ENCODE measurements at places on chromosomes 11 and 22.

DNA sequence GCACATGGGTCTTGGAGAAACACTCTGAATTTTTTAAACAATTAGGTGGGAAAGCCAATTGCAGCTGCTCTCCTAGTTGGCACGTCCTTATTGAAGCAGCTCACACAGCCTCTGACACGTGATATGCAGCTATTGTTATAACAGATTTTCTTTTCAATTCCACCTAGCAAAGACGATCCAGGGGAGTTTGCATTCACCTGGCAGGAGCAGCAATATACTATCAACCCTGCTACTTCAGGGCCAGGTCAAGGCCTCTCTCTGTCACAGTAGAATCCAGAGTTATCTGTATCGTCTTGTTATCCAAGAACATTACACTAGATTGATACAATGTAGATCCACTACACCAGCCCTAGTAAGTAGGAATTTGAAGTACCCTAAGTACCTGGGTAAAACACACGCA lies 8.3 kb downstream of the KRTAP5-11 start:
- DNase-seq: no peak

- DNase-seq: no peak
Measured at GRCh38 chr22:40606306-40606705, 30.2 kb downstream of the MRTFA start.

- no peak for DNase-seq
Measured at GRCh38 chr22:31211482-31211861, 626 bp upstream of the LIMK2 start.

GRCh38 chr11:107799218-107799859 lies 59.2 kb downstream of the SLC35F2 start:
- DNase-seq: peak; percentile 5

GRCh38 chr11:24886880-24887619 lies 390.2 kb downstream of the LUZP2 start:
- DNase-seq: no peak

GRCh38 chr11:134498326-134499139 lies 86.5 kb upstream of the B3GAT1 start:
- no peak for DNase-seq

- no peak for DNase-seq
Measured at GRCh38 chr11:61147271-61147670, 14.0 kb downstream of the VPS37C start.

DNA sequence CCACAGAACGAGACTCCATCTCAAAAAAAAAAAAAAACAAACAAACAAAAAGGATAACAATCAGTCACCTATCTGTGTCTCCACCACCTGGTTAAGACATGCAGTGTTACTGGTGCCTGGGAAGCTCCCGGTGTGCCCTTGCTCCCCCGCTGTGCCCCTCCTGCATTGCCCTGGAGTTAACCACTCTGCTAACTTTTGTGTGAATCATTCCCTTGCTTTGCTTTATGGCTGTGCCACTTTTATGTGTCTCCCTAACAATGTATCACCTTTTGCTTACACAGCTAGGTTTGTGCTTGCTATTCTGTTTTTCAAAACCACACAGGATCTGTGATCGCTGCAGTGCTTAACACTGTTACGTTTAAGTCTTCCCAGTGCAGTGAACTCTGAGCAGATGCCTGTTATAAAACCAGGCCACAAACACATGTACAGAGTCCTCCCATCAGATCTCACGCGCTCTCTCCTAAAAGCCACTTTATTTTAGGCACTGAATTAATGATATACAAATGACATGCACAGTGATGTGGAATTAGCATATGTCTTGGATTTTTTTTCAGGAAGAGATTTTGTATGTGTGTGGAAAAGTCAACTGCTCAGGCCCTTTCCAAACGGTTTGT lies 69.9 kb downstream of the BUD13 start:
- no peak for DNase-seq

DNA sequence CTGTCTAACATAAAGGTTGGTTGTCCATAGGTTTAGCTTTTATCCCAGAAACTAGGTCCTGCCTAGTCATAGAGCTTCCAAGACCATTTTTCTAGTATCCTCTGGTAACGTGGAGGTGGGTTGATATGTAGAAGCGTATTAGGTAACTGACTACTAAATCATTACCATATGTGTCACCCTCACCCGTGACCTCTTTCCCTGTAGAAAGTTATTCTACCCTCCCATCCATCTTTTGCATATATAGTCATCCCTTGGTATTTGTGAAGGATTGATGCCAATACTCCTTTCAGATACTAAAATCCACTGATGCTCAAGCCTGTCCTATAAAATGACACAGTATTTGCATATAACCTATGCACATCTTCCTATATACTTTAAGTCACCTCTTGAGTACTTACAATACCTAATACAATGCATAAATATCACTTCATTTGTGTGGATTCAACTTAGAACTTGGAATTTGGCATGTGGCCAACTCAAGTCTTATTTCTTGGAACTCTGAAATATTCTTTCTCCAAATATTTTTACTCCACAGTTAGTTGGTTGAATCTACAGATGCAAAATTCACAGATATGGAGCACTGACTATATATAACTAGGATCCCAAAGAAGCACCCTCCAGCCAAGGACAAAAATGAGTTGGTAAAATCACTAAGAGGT lies 497.0 kb upstream of the TENM4 start:
- no peak for DNase-seq

GRCh38 chr11:94738746-94739145 lies 29.4 kb upstream of the AMOTL1 start:
- DNase-seq: no peak

- DNase-seq: no peak
Measured at GRCh38 chr11:13287036-13287435, 9.4 kb downstream of the BMAL1 start.

GRCh38 chr22:43996981-43997265 lies 27.2 kb upstream of the PARVB start:
- no peak for DNase-seq

GRCh38 chr11:8227156-8228152 lies 36.2 kb downstream of the LMO1 start:
- no peak for DNase-seq

DNA sequence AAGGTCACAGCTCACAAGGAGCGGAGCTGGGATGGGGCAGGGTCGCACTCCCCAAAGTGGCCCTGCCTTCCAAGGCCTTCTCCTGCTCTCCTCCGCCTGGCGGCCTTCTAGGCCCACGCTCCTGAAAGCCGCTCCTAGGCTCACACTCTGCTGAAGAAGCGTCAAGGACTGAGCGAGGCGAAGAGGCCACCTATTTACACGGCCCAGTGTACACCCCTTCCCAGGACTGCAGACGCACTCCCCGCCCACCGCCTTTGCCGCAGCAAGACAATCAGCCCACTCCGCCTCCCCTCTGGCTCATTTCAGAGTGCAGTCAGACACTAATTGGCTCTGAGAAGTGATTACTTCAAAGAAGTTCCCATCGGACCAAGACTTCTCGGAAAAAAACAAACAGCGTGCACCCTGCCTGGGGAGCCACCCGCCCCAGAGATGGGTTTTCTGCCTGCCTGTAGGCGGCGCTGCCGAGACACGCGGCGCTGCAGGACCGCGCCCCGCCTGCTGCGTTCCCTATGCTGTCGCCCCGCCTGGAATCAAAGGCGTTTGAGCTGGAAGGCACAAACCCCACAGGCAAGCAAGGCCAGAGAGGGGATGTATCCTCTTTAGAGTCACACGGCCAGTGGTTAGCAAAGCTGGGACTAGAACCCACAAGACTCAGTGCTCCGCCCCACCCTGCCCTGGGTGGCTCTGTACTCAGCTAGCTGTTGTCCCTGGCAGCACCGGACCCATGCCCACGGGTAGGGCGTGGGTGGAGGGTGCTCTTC lies 414.8 kb downstream of the BUD13 start:
- no peak for DNase-seq

DNA sequence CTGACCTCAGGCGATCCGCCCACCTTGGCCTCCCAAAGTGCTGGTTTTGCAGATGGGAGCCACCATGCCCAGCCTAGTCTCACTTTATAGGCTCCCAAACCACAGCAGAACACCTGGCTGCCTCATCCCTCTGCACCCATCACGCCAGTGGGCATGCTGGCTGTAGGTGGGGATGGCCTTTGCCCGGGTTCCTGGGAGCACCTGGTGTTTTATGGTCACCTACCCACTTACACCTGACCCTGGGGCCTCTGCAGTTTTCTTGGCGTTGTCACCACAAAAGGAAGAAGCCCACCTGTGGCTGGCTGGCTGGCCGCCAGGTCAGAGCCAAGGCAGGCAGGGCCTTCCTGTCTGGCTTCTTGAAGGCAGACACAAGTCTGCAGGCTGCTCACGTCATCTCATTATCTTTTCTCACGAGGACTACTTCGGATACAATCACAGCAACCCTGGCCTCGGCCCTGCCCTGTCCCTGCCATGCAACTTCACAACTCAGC lies 8.2 kb downstream of the RRP7A start:
- no peak for DNase-seq

DNA sequence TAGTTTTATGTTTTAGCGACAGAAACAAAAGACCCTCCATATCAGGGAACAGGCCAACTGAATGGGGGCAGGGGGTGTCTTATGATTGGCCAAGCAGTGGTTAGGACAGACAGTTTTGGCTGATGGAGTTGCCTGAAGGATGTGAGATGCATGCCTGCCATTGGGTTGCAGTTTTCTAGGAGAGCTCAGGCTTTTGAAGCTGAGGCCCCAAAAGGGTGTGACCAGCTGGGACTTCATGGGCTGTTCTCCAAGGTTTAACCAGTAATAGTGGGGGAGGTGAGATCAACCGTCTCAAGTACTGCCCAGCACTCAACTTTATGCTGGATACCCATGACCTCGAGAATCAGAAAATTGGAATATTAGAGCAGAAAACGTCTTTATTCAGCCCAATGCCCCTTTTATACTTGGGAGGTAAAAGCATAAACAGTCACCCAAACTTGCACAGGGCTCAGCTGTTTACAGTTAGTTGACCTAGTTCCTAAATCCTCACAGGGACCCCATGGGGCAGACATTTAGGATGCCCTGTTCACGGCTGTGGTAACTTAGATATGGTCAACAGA lies 13.5 kb downstream of the DTX4 start:
- no peak for DNase-seq

GRCh38 chr11:94895451-94895850 lies 77.9 kb downstream of the CWC15 start:
- DNase-seq: no peak

GRCh38 chr22:50485221-50486131 lies 1.2 kb upstream of the MIOX start:
- DNase-seq: no peak

DNA sequence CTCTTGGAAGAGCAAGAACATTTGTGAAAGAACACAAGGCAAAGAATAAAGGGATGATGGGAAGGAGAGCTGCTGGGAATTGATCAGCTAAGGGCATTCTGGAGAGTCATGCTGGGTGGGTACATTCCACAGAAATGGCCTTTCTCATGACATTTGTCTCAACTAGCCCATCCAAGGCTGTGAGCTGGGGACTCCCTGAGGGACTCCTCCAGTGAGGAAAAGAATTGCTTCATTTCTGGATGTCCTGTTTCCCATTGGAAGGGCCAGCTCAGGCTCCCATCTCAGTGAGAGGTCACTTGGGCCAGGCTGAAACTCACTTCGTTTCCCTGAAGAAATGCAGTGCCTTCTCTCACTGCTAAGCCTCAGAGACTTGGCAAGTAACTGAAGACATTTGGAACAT lies 106.8 kb downstream of the CD44 start:
- no peak for DNase-seq

DNA sequence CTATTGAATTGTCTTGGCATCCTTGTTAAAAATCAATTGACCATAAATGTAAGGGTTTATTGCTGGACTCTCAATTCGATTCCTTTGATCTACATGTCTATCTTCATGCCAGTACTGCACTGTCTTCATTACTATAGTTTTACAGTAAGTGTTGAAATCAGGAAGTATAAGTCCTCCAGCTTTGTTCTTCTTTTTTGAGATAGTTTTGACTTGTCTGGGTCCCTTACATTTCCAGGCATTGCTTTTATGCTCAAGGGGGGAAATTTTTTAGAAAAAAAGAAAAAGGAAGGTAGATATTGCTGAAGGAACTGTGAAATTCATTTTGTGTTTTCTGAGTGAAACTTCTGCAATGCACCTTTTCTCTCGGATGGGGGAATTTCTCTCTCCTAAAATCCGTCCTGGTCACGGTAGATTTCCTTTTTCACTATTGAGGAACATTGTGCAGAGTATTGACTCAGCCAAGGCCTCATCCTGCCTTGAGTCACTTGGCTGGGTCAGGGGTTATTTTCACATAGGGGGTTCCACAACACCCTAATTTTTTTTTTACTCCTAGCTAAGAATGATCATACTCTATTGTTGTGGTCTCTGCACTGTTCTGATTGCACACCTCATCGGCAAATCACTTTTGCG lies 2.8 kb upstream of the ACER3 start:
- no peak for DNase-seq

Measured in T-helper 1 cell (primary cell).